A172 (cell line): ENCODE measurements at places on chromosomes 5 and 9.
A peak's percentile ranks its signal among the peaks of the same experiment; 100 is the strongest.

- DNase-seq, result peak; percentile 78
These were observed at the start of gene DENND1A for GRCh38 chr9:123929870-123930831. Gene DENND1A (minus strand): TSS chr9:123930126. CDS start chr9:123929905, 221 bp downstream.

GRCh38 chr5:103166706-103167105 is 46.6 kb downstream of the PPIP5K2 start:
- no peak for DNase-seq

- DNase-seq, result peak; percentile 23
These were observed 98.6 kb upstream of the ADAMTS19 start for GRCh38 chr5:129361441-129362025.

GRCh38 chr9:86064220-86064619 is 35.1 kb downstream of the GOLM1 start:
- DNase-seq, result no peak

- no peak for DNase-seq
These were observed 59.4 kb downstream of the TMOD1 start for GRCh38 chr9:97560851-97561250.

DNA sequence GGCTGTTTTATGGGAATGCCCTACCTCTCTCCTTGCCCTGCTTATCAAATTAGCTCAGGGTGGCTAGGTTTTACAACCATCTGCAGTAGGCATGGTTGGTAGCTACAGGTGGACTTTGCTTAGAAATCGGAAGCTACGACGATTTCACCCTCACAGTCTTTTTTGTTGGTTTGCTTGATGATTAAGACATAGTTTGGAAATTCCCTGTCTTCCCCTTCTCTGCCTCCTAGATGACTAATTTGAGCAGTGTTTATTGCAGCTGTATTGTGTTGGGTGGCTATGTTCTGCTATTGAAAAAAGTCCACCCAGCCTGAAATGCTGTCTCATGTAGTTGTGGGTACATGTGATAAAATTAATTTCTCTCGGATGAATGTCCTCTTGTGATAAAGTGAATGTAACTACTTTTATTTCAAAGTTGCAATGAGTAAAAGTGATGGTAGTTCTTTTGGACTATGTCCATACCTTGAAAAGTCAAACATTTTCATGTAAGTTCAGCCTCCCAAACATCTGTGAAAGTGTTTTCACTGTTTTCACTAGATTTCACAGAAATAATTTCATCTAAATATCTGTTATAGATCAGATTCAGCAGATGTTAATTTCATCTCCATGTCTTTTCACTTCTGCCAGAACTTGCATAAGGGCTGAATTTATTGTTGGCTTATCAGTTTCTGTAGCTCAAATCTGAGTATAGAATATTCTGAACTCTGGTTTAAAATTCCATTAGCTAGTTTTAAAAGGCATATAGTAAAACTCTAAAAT is 37.3 kb upstream of the FYB1 start:
- DNase-seq, result peak; percentile 90
